ENCODE measurements at places on chromosomes 6 and 20.

GRCh38 chr6:160069050-160069454 lies 52.6 kb upstream of the SLC22A1 start:
- H3K27me3 ChIP-seq: no peaks in the 10 kb centered on the region
- no peaks in the 10 kb centered on the region for H3K4me1 ChIP-seq
- H3K27ac ChIP-seq: no peak overlapping the region
- H3K36me3 ChIP-seq: peaks cover 34% of the 10 kb centered on the region
- no peak for DNase-seq

DNA sequence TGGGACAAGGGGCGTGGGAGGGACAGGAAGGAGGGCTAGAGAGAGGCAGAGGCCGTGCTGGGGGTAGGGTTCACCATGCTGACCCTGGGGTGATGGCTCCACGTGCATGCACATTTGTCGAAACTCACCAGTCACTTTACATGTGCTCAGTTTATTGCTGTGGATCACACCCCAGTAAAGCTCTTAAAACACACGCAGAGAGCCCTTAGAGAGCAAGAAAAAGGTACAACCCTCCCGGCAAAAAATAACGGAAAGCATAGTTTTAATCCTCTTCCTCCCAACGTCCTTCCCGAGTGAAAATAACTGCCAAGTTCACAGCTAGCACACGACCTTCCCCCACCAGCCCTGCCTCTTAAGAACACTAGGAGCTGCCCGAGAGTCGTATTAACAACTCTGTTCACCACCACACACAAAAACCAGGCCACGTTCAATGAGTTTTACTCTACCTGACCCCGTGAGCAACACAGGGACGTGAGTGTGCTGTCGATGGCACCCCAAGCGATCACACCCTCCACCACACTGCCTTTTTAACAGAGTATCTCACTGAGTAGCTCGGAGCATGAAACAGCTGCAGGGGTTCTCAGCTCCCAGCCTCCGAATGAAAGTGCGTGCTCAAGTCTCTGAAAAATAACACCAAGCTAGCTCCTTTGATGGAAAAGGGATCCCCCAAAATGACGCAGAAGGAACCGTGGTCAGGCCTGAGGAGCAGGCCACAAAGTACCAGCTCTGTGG lies 39.7 kb downstream of the TAF4 start:
- peaks cover 13% of the 10 kb centered on the region for H3K4me1 ChIP-seq
- H3K4me3 ChIP-seq: no peak overlapping the region
- H3K27ac ChIP-seq: no peak overlapping the region
- DNase-seq: peak; percentile 20

DNA sequence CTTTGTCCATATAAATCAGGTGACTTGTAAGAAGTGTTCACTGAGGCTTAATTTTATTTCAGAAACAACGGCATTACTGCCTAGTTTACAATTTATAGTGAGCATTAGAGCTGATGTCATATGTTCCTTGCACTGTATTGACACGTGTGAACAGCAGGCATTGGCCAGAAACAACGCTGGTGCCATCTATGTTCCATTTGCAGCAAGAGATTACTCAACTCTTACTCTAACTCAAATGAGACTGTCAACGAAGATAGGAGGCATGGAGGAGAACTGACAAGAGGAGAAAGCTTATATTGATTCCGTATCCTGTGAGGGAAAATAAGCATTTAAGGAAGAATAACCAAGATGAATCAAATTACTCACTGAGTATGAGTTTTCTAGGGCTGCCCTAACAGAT lies 48.4 kb downstream of the MTFR2 start:
- no peak overlapping the region for H3K27ac ChIP-seq
- H3K36me3 ChIP-seq: no peaks in the 10 kb centered on the region
- H3K4me3 ChIP-seq: no peak overlapping the region
- DNase-seq: no peak

GRCh38 chr6:144899161-144899560 lies 614.0 kb downstream of the UTRN start:
- H3K4me3 ChIP-seq: no peak overlapping the region
- H3K27me3 ChIP-seq: no peaks in the 10 kb centered on the region
- DNase-seq: peak; percentile 48
- H3K36me3 ChIP-seq: no peaks in the 10 kb centered on the region

DNA sequence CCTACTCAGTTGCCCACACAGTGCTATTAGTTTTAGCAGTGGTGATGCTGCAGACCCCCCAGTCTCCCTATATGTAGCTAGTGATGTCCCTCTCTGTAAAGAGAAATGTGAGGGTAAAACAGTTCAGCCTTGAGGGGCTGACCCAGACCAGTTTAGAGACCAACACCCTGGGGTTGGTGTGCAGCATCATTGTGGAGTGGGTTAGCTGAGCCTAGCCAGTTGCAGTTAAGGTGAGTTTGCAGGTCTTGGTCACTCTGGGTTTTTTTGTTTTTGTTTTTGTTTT lies 401 bp upstream of the B3GALT4 start:
- peaks cover 46% of the 10 kb centered on the region for H3K4me1 ChIP-seq
- peak overlapping the region; percentile 43 for H3K27ac ChIP-seq
- peak overlapping the region; percentile 54 for H3K4me3 ChIP-seq
- H3K36me3 ChIP-seq: peaks cover 39% of the 10 kb centered on the region
- DNase-seq: no peak

DNA sequence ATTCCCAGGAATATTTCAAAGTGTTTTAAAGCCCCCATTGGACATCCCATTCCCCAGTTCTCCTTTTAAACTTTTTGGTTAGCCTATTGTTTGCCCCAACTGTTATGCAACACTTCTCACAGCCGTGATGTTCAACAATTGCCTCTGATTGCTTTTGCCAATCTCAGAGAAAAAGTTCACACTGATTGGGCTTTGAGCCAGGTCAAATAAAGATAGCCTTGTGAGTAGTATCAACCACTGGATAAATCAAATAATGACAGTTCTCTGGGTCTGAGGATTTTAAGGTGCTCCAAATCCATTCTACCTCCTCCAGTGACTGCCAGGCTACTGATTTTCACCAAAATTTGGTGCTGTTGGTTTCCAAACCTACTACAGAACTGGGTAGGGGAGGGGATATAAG lies 19.1 kb upstream of the NOP56 start:
- no peak overlapping the region for H3K4me3 ChIP-seq
- no peaks in the 10 kb centered on the region for H3K27me3 ChIP-seq
- no peaks in the 10 kb centered on the region for H3K4me1 ChIP-seq
- no peak for DNase-seq
- H3K27ac ChIP-seq: no peak overlapping the region

- H3K4me1 ChIP-seq: peaks cover 16% of the 10 kb centered on the region
- no peaks in the 10 kb centered on the region for H3K27me3 ChIP-seq
- DNase-seq: peak; percentile 99
- peak overlapping the region; percentile 65 for H3K27ac ChIP-seq
These were observed 1004.9 kb upstream of the ADGRB3 start for GRCh38 chr6:67630146-67630545.

DNA sequence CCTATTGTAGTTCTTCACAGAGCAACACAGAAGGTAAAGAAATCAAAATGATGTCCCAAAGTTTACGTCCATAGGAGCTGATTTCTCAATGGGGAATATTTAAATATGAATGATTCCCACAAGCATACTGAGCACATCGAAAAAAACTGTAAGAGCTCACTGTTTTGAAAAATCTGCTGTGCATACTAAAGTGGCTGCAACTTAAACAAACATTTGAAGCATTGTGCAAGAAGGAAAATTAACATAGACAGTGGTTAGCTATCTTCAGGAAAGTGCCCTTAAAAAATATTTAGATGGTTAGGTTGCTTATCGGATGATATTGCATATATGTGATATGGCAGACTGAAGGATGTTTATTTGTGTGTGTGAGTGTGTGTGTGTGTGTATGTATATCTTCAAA lies 747.6 kb downstream of the RFPL4B start:
- DNase-seq: peak; percentile 67
- no peaks in the 10 kb centered on the region for H3K36me3 ChIP-seq
- no peaks in the 10 kb centered on the region for H3K27me3 ChIP-seq
- no peak overlapping the region for H3K4me3 ChIP-seq
- no peaks in the 10 kb centered on the region for H3K4me1 ChIP-seq
- no peak overlapping the region for H3K27ac ChIP-seq

DNA sequence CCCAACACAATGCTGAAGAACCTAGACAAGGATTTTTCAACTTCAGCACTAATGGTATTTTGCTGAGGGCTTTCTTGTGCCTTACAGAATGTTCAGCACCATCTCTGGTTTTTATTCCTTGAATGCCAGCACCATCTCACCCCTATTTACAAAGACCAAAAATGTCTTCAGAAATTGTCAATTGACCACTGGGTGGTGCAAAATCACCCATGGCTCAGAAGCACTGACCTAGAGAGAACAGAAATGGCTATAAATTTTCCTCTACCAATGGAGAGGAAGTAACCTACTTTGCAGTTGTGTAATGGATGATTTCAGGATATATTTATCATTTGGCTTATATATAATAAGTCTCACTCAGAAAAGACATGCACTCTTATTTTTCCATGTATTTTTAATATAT lies 431.0 kb upstream of the IRAK1BP1 start:
- no peak overlapping the region for H3K4me3 ChIP-seq
- no peaks in the 10 kb centered on the region for H3K36me3 ChIP-seq
- H3K27ac ChIP-seq: no peak overlapping the region
- H3K4me1 ChIP-seq: no peaks in the 10 kb centered on the region

DNA sequence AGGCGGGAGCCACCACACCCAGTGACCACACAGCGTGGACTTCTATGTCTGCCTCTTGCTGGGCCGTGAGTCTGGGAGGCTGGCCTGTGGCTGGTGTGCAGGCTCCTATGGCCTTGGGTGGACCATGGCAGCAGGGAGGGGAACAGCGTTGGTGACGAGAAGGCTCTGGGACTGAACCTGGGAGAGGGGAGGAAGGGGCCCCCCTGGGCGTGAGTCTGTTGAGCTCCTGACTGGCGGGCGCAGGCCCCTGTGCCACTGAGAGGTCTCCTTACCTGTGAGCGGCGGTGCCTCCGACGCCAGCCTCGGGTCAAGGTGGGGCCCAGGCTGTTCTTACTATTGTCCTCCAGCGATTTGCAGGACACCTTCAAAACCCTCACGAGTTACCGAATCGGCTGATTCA lies 12.8 kb upstream of the HELZ2 start:
- no peak overlapping the region for H3K27ac ChIP-seq
- H3K4me1 ChIP-seq: no peaks in the 10 kb centered on the region
- DNase-seq: no peak

GRCh38 chr20:35698298-35699126 lies 640 bp downstream of the NFS1 start:
- peaks cover 19% of the 10 kb centered on the region for H3K4me1 ChIP-seq
- H3K27ac ChIP-seq: peak overlapping the region; percentile 94
- H3K27me3 ChIP-seq: no peaks in the 10 kb centered on the region
- peaks cover 19% of the 10 kb centered on the region for H3K36me3 ChIP-seq
- H3K4me3 ChIP-seq: peak overlapping the region; percentile 97

- H3K4me1 ChIP-seq: no peaks in the 10 kb centered on the region
- H3K36me3 ChIP-seq: no peaks in the 10 kb centered on the region
- H3K27me3 ChIP-seq: no peaks in the 10 kb centered on the region
- no peak for DNase-seq
- no peak overlapping the region for H3K27ac ChIP-seq
- H3K4me3 ChIP-seq: no peak overlapping the region
These were observed 57.2 kb upstream of the PCSK2 start for GRCh38 chr20:17169585-17170136.

GRCh38 chr6:84263557-84263956 lies 36.1 kb upstream of the CEP162 start:
- H3K36me3 ChIP-seq: no peaks in the 10 kb centered on the region
- no peaks in the 10 kb centered on the region for H3K27me3 ChIP-seq
- H3K4me1 ChIP-seq: no peaks in the 10 kb centered on the region
- no peak for DNase-seq
- H3K4me3 ChIP-seq: no peak overlapping the region
- H3K27ac ChIP-seq: no peak overlapping the region

GRCh38 chr6:111521497-111522270 lies 38.7 kb upstream of the REV3L start:
- no peaks in the 10 kb centered on the region for H3K36me3 ChIP-seq
- DNase-seq: no peak
- H3K27me3 ChIP-seq: no peaks in the 10 kb centered on the region
- no peak overlapping the region for H3K27ac ChIP-seq

DNA sequence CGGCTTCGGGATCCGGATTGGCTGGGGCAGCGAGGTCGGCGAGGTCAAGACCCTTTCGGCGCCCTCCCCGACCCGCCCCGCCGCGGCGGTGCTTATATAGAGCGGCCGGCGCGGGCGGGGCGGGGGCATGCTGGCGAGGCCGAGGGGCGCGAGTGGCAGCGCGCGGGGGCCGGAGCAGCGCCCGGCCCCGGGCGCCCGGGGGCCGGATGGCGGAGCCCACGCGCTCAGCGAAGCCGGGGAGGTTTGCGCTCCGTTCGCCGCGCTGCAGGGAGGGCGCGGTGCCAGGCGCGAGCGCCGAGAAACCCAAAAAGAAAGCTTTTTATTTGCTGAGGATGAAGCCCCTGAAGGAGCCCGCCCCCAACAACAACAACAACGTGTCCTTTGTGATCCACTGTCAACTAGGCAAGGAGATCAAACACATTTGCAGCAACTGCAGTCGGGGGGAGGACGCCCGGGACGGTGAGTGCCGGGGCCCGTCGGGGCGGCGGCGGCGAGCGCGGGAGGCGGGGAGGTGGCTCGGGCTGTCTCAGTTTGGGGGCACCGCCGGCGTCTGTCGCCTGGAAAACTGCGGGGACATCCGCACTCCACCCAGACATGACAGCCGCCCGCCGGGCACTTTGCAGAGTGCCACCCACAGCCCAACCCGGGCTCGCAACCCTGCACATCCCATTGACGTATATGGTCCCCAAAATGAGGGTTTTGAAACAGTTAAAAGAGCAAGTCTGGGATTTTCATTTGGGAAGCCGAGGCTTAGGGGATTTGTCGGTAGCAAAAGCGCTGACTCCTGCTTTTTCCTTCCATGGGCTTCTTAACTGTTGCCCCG lies 297.3 kb downstream of the PHACTR1 start:
- H3K27ac ChIP-seq: no peak overlapping the region
- H3K4me3 ChIP-seq: peak overlapping the region; percentile 42
- no peaks in the 10 kb centered on the region for H3K36me3 ChIP-seq
- no peaks in the 10 kb centered on the region for H3K4me1 ChIP-seq

- no peak overlapping the region for H3K4me3 ChIP-seq
- H3K27ac ChIP-seq: no peak overlapping the region
- no peaks in the 10 kb centered on the region for H3K36me3 ChIP-seq
- DNase-seq: peak; percentile 26
These were observed 85.7 kb downstream of the HIVEP1 start for GRCh38 chr6:12097791-12098190.

DNA sequence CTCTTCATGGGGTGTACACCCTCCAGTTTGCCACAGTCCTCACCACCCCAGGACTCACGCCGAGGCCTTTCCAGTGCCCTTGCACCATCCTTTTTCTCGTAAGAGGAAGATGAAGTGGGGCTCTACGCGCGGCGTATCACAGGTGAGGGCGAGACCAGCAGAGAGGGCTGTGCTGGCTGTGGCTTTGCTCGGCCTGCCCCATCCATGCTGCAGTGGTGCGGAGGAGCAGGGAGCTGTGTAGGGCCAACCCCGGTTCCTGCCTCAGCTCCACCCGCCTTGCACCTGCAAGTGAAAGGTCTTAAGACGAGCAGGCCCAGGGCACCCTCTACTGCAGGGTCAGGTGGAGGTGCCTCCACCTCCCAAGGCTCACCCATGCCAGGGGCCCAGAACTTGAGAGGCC lies 24.1 kb downstream of the RBCK1 start:
- H3K4me1 ChIP-seq: no peaks in the 10 kb centered on the region
- H3K27me3 ChIP-seq: no peaks in the 10 kb centered on the region
- no peak for DNase-seq
- peaks cover 24% of the 10 kb centered on the region for H3K36me3 ChIP-seq
- no peak overlapping the region for H3K27ac ChIP-seq

Data from astrocyte (in vitro differentiated cells and primary cell).